ENCODE measurements at places on chromosomes 2 and 18.
A peak's percentile ranks its signal among the peaks of the same experiment; 100 is the strongest.

DNA sequence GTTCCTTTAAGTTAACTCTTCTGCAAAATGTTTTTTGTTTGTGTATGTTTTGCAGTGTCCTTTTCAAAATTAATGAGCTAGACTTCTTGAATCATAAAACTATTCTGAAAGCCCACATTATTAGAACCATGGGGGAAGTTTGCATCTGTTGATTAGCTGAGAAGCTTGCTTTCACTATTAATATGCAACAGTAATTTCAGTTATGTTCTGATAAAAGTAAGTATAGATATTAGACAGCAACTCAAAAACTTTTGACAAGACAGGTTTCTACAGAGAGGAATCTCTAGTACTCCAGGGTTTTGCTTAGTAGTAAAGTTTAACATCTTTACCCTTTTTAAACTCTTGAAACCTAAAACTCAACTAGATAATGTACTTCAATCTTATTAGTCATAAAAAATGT lies 147.8 kb downstream of the UBE2E3 start:
- no peak for DNase-seq

DNA sequence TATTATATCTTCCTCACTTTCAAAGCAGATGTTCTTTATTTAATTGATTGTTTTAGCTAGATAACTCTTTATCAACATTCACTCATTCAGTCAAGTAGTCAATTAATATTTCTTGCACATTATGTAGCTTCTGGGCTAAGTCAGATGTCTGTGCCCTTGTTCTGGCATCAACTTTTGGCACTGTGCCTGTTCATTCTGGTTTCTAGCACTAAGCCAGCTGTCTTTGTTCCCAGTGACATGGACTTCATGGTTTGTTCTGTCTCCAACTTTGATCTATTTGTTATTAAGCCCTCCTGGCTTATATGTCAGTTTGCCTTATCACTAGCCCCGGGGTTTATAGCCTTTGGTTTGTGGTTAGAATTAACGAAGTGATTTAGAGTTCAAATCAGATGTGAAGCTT lies 247.9 kb upstream of the SYT4 start:
- DNase-seq, result peak; percentile 9

DNA sequence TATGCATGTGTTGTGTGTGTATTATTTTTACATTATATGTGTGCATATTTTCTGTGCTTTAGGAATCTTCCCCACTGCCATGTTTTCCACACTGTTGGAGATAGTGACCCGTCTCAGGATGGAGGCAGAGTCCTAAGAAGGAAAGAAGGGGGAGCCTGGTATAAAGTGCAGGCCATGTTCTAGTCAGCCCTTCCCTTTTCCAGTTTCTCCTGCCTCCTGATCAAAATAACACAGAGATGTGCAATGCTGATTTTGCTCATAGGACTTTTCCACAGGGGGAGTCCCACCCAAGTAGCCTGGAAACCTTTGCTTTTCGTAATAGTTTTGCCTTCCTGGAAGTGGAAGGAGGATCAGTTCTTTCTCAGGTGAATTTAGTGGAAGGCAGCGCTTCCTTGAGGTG lies 72.8 kb upstream of the FAM237A start:
- DNase-seq, result no peak

DNA sequence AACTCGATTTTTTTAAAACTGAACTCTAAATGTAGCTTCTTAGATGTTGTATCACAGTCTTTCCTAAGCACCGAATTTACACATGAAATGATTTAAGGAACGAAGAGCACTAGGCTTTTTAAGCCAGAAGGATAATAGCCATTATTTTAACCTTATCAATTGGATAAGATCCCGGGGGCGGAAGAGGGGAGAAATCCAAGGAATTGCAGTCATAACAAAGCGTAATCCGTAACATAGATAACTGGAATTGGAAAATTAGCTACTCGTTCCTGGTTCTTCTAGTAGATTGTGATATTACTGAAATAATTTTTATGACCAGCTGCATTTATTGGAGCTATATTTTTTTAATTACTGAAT lies 988 bp upstream of the KANSL1L start:
- DNase-seq, result no peak

DNA sequence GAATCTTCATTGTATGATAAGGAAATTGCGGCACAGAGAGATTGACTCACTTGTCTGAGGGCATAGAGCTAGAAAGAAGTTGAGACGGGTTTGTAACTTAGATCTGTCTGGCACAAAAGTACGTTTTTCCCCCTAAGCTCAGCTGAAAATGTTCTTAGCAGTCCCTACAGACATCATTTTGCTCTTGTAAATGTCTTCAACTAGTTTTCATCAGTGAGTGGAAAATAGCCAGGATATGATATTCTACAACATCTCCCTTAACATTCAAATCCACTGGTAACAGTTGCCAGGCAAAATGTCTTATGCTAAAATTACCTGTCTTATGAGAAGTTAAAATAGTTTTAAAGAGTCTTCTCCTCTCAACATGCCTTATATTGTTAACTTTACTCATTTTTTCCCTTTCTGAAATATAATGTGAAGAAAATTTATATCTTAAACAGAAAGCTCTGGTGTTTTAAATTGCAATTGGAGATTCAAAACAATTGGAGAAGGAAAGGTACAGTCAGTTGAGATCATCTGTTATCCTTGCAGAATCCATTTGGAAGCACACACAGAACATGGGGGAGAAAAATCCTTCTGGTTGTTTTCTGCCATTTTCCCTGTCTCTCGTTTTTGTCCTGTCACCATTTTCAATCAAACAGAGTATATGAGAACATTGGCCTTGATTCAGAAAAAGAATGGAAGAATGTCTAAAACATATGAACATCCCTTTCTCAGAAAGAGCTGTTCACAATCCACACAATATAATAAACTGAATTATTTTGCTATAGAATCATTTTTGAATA lies 255.0 kb downstream of the TRIB2 start:
- DNase-seq, result no peak

GRCh38 chr2:85718009-85718391 lies 23.8 kb downstream of the GNLY start:
- no peak for DNase-seq

DNA sequence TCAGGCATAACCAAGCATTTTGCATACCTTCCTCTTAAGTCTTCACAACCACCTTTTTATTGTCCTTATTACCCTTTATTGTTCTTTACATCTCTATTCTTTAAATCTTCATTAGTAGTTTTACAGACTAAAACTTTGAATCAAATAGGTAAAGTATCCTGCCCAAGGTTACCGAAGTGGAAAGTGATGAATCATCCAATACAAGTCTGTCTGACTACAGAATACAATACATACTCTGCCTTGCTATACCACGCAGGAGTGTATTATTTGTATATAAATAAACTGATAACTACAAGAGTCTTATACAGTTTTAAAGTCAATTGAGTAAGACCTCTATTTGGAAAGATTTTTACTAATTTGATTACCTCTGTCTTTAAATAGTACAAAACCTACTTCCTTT lies 196.0 kb downstream of the ZEB2 start:
- no peak for DNase-seq

- no peak for DNase-seq
Measured at GRCh38 chr2:54775710-54776109, 52.2 kb downstream of the EML6 start.
